Kidney glomerular epithelial cell (primary cell): ENCODE measurements at places on chromosomes 11 and 22.

DNA sequence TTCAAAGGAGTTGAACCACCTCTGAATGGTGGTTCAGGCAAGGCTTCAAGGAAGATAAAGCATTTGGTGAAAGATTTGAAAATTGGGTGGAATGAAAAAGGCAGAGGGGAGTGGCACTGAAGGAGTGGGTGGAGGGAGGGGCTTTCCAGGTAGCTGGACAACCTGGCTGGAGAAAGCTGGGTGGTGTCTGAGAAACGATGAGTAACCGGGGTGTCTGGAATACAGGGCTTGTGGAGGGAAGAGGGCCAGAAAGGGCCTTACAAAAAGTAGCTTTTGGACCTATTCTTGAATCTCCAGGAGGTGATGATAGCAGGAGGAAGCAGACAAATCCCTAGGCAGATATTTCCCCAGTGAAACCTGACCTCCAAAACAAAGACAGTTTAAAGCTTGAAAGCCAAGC is 99.3 kb downstream of the RASSF10 start:
- DNase-seq: no peak

DNA sequence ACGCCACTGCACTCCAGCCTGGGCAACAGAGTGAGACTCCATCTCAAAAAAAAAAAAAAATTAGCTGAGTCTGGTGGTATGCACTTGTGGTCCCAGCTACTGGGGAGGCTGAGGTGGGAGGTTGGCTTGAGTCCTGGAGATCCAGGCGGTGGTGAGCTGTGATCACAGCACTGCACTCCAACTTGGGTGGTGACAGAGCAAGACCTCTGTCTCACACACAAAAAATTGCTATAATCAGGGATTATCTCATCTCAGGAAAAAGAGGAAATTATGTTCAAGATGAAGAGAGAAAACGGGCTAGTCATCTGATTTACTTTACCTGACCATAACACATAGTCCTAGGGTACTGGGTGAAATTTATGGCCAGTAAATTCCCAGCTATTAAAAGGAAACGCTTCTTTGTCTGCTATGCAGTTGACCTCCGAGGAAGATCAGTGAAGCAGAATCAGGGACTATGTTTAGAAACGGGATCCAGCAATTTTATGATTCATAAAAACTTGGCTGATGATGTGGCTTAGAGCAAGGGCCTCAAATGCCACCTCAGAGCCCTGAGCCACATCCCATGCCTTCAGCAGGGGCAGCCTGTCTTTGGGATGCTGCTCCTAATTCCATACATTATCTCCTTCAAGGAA is 386.2 kb downstream of the NTM start:
- DNase-seq: no peak

DNA sequence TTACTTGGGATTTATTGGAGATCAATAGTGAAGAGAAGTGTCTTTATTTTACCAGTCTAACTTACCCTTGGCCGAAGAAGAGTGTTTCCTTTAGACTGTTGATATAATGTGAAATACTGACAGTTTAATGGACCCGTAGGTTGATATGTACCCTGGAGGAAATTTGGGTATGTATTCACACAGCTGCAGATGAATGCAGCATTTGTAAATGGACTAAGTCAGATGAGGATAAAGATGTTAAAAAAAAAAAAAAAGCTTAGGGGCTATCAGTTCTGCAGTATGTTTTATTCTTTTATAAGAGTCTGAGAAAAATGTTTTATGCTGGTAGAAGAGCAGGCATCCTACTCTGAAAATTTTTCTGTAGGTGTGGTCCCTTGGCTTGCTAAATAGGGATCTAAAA is 2.7 kb downstream of the REXO2 start:
- DNase-seq: no peak

GRCh38 chr22:39471381-39472141 is 14.7 kb downstream of the MGAT3 start:
- DNase-seq: peak; percentile 75

DNA sequence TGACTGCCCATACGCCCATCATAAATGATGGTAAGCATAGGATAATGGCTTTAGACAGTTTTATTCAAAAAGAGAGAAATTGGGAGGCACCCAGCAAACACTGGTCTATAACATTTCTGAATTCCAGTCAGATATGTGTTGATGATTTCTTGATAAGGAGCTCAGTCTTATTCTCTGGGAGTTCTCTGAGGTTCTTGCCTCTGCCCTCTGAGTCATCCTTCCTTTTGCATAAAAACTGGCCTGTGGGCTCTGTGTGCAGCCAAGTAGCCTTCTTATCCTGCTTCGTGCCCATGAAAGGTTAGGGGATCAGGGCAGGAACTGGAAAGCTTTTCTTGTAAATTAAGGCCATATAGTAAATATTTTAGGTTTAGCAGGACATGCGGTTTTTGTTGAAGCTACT is 48.9 kb downstream of the FAR1 start:
- DNase-seq: peak; percentile 25

- no peak for DNase-seq
Observed at GRCh38 chr11:106070606-106071005, 6.5 kb downstream of the KBTBD3 start.

DNA sequence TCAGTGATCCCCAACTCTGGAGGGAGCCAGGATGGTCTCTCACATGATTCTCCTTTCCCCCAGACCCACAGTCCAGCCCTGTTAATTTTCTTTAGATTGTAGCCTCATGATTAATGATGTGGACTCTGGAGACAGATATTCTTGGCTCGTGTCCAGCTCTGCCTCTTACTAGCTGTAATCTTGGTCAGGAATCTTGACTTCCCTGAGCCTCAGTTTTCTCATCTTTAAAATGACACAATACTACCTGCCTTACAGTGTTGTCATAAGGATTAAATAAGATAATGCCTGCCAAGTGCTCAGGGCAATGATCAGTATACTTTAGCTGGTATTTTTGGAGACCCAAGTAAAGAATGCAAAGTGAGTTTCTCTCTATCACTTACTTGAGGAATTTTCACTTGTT is 60.0 kb downstream of the SPECC1L start:
- DNase-seq: no peak
